ENCODE measurements at places on chromosomes 5 and 9. TPM values are rescaled to one million over a fixed set of nuclear protein-coding genes. Genes with fewer than 3 reads are reported as not detected.

PCDH12 gene
- 0.14 TPM for total RNA-seq

QRFP gene
- not detected for total RNA-seq

TEX48 gene
- total RNA-seq: not detected

C1QTNF3 gene
- total RNA-seq: 4.1 TPM

IRX1 gene
- not detected for total RNA-seq

CDHR2 gene
- total RNA-seq: 2.4 TPM

LHX3 gene
- total RNA-seq: not detected

CDH6 gene
- total RNA-seq: not detected

ENTPD2 gene
- total RNA-seq: not detected

SH3PXD2B gene
- total RNA-seq: 0.42 TPM

TMEM252 gene
- not detected for total RNA-seq

WWC1 gene
- total RNA-seq: 0.82 TPM

FBXW2 gene
- total RNA-seq: 80.5 TPM

SPATA6L gene
- total RNA-seq: 1.0 TPM

Data from activated naive CD8-positive, alpha-beta T cell treated with anti-CD3 and anti-CD28 coated beads, Interleukin-2, amount 10 ng/mL, durations not matched to agents 7 days and 5 days (primary cell).